DND-41 (cell line): ENCODE measurements at places on chromosomes 4 and X.

GRCh38 chrX:83336454-83336853 lies 171.6 kb upstream of the POU3F4 start:
- no peak for DNase-seq
- H3K4me3 ChIP-seq: no peak overlapping the region
- H3K27ac ChIP-seq: no peak overlapping the region
- H3K27me3 ChIP-seq: no peaks in the 10 kb centered on the region
- no peaks in the 10 kb centered on the region for H3K36me3 ChIP-seq

DNA sequence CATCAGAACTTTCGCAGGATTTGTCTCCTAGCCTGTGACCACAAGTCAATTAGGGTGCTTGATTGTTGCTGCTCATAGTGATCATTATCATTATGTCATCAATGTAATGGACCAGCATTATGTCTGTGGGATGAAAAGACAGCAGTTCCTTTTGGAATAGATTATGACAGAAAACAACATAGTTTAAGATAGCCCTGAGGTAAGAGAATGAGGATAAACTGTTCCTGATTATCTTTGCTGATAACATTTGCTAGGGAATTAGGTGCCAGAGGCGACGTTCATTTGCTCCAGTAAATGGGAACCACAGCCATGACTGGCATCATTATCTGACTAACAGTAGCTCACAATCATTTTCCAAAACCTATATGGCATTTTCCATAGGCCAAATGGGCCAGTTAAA lies 12.7 kb upstream of the THOC2 start:
- H3K4me1 ChIP-seq: no peaks in the 10 kb centered on the region
- no peak overlapping the region for H3K4me3 ChIP-seq
- no peaks in the 10 kb centered on the region for H3K27me3 ChIP-seq
- H3K27ac ChIP-seq: no peak overlapping the region
- no peaks in the 10 kb centered on the region for H3K36me3 ChIP-seq
- no peak for DNase-seq

DNA sequence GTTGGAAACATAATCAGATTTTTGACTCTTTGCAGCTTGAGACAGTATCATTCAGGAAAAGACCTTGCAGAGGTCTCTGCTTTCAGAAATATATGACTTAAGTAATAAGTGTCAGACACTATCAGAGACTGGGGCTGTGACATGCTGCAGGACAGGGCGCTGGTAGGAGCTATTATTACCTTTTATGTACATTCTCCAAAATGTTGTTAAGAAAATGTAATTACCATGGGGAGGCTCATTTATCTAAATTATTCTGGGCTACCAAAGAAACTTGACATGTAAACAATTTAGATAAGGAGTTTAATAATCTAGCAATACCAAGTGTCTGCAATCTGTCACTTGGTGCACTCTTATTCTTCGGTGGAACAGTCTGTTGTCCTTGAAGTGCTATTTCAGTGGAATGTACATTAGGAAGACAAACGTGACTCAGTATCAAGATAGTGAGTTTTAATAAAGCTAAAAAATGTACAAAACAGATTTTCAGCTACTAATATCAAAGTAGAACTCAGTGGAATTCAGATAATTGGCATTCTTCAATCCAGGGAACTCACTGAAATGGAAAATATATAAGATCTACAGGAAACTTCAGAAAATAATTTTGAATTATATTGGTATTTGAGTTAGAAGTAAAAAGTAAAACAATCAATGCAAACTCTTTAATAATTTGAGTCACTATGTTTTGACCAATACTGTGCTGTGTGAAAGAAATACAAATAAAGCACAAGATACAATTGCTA lies 214.5 kb downstream of the KCNIP4 start:
- no peaks in the 10 kb centered on the region for H3K36me3 ChIP-seq
- H3K27ac ChIP-seq: no peak overlapping the region
- DNase-seq: no peak
- no peak overlapping the region for H3K4me3 ChIP-seq

DNA sequence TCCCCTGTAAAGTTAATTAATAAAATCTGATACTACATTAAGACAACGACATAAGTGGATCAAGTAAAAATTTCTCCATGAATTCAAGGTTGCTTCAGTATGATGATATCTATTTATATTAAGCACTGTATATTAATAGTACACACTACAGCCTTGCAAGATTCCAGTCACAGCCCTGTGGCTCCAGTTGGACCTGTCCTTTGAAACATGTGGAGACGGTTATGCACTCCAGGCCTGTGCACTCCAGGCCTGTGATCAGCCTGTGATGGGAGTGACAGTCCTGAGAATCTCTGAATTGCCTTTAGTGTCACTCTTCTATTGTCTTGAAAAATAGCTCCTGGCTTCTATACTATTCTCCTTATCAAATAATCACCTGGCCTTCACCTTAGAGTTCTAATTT lies 981.1 kb upstream of the AGA start:
- H3K36me3 ChIP-seq: no peaks in the 10 kb centered on the region
- H3K27ac ChIP-seq: no peak overlapping the region
- no peak overlapping the region for H3K4me3 ChIP-seq
- no peaks in the 10 kb centered on the region for H3K27me3 ChIP-seq

DNA sequence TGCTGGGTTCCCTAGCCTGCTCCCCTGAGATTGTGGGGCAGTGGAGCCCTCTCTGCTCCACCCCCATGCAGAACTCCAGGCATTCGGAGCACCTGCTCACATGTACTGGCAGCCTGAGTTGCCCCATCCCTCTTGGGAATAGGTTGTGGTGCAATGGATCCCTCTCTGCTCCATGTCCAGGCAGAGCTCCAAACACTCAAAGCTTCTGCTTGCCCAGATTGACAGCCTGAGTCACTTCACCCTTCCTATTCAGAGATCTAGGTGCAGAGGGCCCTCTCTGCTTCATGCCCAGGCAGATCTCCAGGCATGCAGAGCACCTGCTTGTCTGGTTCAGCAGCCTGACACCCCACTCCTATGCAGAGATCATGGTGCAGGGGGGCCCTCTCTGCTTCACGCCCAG lies 18.6 kb upstream of the TEX13B start:
- no peak overlapping the region for H3K27ac ChIP-seq
- no peaks in the 10 kb centered on the region for H3K27me3 ChIP-seq
- H3K4me1 ChIP-seq: no peaks in the 10 kb centered on the region

- H3K4me1 ChIP-seq: no peaks in the 10 kb centered on the region
- no peak overlapping the region for H3K27ac ChIP-seq
- H3K27me3 ChIP-seq: no peaks in the 10 kb centered on the region
- H3K36me3 ChIP-seq: no peaks in the 10 kb centered on the region
- no peak overlapping the region for H3K4me3 ChIP-seq
- DNase-seq: no peak
Measured at GRCh38 chrX:146614663-146615478, 194.7 kb upstream of the CXorf51B start.

GRCh38 chr4:186900984-186901383 lies 177.3 kb upstream of the FAT1 start:
- H3K27ac ChIP-seq: no peak overlapping the region
- H3K4me1 ChIP-seq: no peaks in the 10 kb centered on the region
- H3K4me3 ChIP-seq: no peak overlapping the region
- DNase-seq: no peak
- no peaks in the 10 kb centered on the region for H3K36me3 ChIP-seq

DNA sequence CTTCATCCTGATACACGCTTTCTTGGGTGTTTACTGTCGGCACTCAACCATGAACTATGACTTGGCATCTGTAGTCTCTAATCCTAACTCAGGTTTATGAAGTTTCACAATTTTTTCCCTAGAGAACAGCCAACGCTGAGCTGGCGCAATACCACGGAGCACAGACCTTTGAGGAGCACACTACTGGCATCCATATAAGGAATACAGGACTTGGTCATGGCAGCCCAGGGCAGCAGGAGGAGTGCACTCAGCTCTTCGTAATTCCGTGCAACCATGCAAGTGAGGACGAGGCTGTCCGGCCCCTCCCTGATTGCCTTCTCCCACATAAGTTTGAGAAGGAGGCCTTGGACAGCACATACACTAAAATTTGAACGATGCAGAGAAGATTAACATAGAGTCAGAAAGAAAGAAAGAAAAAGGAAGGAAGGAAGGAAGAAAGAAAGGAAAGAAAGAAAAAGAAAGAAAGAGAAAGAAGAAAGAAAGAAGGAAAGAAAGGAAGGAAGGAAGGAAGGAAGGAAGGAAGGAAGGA lies 41.0 kb upstream of the PDLIM5 start:
- no peaks in the 10 kb centered on the region for H3K36me3 ChIP-seq
- H3K4me1 ChIP-seq: no peaks in the 10 kb centered on the region
- H3K4me3 ChIP-seq: no peak overlapping the region
